Cardiac muscle cell (in vitro differentiated cells and primary cell): ENCODE measurements at places on chromosomes 4 and X. TPM values are rescaled to one million over a fixed set of nuclear protein-coding genes. Genes with fewer than 3 reads are reported as not detected.

Gene F8A1
- 39.0 and 42.8 TPM in 2 replicates for polyA plus RNA-seq

Gene PRMT9
- polyA plus RNA-seq = 7.7 and 11.0 TPM in 2 replicates

- no peak for DNase-seq
These were observed 36.3 kb downstream of the PRDM5 start for GRCh38 chr4:120886191-120886590.

Gene CLCN4
- polyA plus RNA-seq = 5.4 and 7.8 TPM in 2 replicates
